ENCODE measurements at places on chromosomes 11 and 22.

GRCh38 chr11:14705067-14705466 is 61.5 kb downstream of the PDE3B start:
- DNase-seq, result no peak

DNA sequence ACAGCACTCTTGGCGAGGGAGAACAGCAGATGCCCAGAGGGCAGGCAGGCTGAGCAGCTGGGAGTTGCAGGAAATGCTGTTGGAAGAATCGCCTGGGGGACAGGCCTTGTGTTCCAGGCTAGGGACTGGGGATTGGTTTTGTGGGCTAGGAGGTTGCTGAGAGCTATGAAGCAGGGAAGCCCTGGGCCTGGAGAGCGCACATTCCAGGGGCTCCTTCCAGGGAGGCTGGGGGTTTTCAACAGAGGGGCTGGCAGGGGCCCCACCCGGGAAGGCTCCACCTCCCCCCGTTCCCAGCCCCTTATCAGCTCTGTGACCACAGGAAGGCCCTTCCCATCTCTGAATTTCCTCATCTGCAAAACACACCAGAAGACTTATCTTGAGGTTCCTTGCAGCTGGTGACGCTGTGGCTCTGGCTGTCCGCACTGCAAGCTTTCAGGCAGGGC is 21.7 kb downstream of the WNT11 start:
- DNase-seq, result no peak

DNA sequence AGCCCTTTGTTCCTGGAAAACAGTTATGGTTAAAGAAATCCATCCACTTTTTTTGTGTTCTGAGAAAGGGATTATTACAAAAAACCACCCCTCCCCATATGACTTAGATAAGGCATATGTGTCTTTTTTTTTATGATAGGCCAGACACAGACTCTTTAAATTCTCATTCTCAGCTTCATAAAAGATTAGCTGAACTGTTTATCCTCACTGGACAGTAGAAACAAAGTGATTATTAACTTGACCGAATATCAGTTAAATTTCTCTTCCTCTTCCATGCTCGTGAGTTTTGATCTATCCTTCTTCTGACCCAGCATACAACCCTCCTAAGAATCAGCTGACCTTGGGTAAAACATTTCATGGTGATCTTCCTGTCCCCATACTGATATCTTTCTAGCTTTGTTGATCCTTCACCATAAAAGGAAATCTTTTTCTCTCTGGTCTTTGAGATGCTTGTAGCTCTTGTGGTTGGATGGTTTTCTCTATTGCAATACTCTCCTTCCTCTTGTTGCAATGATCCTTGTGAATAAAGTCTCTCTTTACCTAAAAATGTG is 26.2 kb downstream of the OR2AG2 start:
- DNase-seq, result no peak

- DNase-seq, result no peak
Measured at GRCh38 chr22:38223289-38223960, 21.6 kb downstream of the MAFF start.

DNA sequence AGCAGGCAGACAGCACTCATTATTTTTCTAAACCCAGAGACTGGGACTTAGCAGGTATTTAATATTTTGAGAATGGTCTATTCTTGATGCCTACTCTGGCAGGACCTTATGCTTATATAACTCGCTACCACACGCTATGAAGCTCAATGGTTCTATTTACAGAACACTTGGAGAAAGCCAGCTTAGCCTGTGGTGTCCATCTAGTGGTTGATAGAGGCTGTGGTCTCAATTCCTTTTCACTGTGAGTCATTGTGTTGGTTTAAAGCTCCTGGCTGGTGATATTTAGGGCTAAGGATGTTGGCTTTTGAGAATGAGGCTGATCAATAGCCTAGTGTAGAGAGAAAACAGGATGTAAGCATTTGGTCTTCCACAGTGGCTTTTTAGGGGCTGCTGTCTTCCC is 206.4 kb downstream of the DBX1 start:
- no peak for DNase-seq

- DNase-seq, result no peak
Measured at GRCh38 chr11:102497061-102497460, 33.5 kb downstream of the MMP7 start.

DNA sequence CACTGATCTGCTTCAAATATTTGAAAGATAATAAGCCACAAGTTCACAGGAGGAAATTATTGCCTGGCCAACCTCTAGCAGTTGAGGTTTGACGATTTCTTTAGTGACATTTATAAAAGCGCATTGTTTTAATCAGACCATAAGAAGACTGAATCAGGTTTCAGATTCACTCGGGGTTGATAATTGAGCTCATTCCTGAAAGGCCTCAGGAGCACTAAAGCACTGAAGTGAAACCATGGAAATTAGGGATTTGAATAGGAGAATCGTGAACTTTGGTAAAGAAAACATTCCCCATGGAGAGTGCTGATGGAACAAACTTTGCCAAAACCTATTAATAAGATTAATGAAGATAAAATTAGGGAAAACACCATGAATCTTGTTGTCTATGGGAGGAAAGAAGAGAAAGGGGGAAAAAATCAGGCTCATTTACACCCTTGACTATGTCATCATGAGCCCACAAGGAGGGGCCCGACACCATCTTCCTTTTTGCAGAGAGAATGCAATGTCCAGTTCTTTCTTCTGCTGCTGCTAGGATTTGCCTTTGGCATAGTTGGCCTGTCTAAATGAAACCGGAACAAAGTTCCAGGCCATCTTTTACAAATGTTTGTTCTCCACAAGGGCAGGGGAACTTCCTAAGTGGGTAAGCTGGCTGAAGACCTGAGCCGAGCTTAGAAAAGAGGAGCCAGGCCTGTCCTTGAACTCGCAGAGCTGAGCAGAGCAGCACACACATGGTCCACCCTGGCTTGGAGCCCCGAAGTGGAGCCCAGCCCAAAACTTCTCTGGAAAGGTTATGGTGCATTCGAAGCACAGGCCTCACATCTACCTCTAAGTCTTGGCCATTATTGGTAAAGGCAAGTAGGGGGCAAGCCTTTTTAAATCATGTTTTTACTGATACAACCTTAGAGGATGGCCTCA is 56.1 kb upstream of the EIF3M start:
- no peak for DNase-seq

GRCh38 chr11:46202149-46202548 is 75.3 kb upstream of the CREB3L1 start:
- DNase-seq, result no peak

DNA sequence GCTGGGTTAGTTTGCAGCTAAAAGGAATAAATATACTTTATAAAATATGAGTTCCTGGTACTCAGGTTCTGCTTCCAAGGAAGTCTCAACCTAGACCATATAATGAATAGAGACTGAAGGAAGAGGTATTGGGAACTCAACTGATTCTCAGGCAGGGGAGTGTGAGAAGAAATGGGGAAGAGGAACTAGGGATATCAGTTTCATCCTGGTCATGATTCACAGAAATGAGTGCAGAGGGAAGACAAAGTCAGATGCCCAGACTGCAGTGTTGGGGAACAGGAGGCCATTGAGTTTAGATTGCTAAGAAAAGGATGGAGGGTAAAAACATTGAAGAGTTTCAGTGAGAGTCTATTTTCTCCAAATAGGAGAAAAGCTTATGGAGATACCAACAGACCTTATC is 28.8 kb downstream of the PLAAT5 start:
- no peak for DNase-seq

DNA sequence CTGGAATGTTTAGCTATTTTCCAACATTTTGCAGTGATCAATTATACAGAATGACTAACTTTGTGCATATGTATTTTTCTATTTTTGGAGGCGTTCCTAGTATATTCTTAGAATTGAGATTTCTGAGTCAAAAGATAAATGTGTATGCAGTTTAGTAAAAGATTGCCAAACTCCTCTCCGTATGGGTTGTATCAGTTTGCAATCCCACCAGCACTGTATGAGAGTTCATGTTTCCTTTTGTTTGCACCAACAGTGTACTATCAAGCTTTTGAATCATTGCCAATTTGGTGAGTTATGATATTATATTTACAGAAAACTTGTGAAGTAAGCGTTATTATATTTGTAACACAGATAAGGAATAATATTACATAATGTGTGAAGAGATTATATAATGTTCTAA is 658.7 kb downstream of the JRKL start:
- DNase-seq, result no peak

DNA sequence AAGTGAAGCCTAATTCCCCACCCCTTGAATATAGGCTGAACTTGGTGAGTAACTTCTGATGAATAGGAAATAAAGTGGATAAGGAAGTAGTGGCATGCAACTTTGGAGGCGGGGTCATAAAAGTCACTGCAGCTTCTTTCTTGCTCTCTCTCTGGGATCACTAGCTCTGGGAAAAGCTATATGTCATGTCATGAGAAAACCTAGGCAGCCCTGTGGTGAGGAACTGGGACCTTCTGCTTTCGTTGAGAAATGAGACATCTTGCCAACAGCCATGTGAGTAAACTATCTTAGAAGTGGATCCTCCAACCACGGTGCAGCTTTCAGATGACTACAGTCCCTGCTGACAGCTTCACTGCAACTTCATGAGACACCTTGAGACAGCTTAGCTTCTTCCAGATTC is 15.7 kb downstream of the ZNF214 start:
- no peak for DNase-seq

- no peak for DNase-seq
Measured at GRCh38 chr22:19820880-19821522, 33.7 kb downstream of the GNB1L start.

- DNase-seq, result no peak
Measured at GRCh38 chr11:9839550-9839949, 175.7 kb downstream of the SWAP70 start.

- DNase-seq, result no peak
Measured at GRCh38 chr22:49453771-49454170, 373.9 kb downstream of the BRD1 start.

DNA sequence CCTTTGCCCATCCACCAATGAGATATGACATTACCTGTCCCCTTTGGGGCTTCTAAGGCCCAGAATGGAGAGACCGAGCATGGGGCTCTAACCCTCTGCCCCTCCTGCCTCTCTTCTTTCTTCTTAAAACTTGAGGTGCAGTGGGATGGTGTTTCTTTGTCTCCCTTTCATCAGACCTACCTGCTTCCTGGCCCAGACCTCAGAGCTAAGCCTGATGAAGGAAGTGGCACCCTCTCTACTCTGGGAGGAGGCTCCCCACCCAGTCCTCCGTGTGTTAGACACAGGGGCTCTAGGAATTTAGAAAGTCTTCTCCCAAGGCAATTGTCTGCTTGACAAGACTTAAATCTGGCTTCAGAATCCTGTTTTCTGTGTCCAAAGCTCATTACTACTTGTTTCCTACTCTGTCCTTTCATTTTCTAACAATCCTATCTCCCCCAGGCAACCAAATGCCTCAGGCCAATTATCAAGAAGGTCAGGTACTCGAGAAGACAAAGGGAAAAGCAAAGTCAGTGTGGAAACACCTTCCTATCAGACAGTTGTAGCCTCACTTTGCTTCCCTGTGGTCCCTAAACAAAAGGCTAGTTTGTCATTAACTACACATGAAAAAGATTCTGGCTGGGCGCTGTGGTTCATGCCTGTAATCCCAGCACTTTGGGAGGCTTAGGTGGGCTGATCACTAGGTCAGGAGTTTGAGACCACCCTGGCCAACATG is 20.3 kb upstream of the PARVA start:
- DNase-seq, result no peak

DNA sequence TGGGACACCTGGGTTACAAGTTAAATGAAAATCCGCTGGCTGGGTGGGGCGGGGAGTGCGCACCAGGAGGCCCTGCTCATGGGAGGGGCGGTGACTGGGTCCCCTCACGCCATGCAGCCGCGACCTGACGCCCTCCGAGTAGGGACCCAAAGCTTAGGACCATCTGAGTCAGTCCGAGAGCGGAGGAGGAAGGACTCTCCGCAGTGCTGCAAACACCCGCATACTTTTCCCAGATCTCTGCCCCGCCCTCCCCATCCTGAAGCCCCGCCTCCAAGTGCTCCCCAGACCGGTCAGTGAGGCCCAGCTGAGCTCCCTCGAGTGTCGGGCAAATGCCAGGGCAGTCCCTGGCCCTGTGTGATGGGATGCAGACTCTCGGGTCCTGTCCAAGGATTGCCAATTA is 6.6 kb upstream of the FLI1 start:
- no peak for DNase-seq
